Esophagus mucosa (tissue), 1 donor: ENCODE measurements at places on chromosomes 12 and 14. TPM values are rescaled to one million over a fixed set of nuclear protein-coding genes. Genes with fewer than 3 reads are reported as not detected.

GPR137C gene
- 0.16 TPM for total RNA-seq

DHRS2 gene
- total RNA-seq = not detected

SLC25A47 gene
- total RNA-seq = not detected

OTX2 gene
- not detected for total RNA-seq

FGF6 gene
- total RNA-seq = not detected
